T-helper 22 cell (primary cell): ENCODE measurements at places on chromosomes 6 and 20.

DNA sequence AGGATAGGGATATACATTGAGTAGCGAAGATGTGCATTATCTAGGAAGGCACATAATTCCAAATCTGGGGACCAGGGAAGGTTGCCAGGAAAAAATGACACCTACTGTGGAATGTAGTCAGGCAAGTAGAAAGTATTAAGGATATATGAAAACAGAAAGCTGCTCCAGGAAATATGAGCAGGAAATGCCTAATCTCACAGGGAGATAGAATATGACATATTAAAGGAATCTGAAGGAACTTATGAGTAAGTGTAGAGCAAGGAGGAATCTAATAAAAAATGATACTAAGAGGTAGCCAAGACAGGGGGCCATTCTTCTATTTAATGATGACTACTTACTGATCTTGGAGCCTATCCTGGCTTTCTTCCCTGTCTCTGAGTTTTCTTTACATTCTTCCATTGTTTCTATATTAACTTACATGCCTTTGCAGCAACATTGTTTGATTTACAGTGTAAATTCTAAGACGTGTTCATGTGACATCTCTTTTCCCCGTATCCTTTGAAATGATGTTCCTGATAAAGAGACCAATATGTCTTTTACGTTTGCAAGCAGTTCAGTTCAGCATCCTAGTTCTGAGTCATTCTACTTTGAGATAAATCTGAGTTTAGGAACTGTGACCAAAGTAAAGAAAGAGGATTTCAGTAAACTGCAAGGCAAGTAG is 58.6 kb downstream of the TINAG start:
- no peak for DNase-seq

GRCh38 chr6:36961441-36962435 is 7.2 kb downstream of the PI16 start:
- no peak for DNase-seq

DNA sequence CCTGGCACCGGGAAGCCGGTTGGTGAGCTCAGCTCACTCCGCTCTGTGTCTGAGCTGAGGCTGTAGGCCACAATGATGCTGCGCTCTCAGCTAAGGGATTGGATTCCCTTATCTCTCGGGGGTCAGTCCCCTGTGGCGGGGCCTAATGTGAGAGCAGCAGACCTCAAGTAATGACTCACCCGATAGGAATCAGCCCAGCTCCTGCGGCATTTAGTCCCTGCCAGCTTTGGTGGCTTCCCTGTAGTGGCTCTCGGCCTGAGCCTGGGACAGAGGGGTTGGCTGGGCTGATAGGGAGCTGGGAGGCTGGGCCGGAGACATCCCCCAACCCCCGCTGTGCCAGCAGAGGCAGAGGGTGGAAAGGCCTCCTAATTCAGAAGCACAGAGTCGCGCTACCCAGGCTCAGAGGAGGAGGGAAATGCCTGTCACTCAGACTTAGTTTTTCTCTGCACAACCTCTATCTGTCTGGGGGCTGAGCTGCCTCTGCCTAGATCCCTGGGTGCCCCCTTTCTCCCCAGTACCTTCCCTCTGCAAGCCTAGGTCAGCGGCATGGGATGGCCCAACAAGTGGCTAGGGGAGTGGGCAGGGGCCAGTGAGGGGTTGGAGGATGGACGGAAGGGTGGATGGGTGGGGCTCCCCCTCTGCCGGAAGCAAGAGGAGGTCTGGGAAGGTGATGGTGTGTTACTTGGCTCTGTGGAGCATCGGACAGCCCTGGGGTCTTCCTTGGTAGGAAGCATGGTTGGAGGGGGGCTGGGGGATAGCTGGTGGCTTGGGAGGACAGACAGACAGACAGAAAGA is 92.2 kb downstream of the CDH22 start:
- DNase-seq, result no peak

DNA sequence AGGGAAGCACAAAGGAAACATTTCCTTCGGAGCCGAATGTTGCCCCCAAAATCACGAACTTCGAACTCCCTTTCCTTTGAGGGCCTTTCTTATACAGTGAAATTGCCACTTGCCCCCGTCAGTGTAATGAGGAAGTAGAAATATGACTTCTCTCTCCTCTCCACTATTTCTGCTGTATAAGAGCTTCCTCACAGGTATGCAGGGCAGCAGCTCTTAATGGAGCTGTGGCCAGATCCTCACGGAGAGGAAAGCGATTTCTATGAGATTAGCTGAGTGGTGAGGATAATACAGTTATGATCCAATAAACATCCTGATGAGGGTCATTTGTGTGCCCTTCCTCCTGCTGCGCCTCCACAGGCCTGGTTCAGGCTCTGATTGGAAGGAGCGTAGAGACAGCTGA is 10.8 kb upstream of the CPNE5 start:
- DNase-seq, result no peak

- no peak for DNase-seq
Measured at GRCh38 chr6:106110164-106110826, 24.2 kb downstream of the PRDM1 start.

DNA sequence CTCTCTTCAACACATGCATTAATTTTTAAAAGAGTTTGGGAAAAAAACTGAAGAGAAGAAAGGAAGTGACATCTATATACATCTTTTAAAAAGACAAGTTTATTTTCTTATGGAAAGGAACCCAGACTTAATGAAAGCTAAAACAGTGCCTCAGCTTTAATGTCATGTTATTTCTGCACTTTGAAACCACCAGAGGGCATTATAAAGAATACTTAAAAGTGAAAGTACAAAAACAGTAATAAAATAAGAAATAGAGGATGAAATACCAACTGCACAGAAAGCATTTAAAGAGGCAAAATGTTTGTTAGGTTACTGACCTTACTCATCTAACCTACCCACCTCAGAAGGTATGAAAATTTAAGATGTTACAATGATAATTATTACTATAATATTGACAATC is 98.8 kb downstream of the HUS1B start:
- no peak for DNase-seq

GRCh38 chr6:53119772-53120409 is 28.8 kb downstream of the GCM1 start:
- no peak for DNase-seq

DNA sequence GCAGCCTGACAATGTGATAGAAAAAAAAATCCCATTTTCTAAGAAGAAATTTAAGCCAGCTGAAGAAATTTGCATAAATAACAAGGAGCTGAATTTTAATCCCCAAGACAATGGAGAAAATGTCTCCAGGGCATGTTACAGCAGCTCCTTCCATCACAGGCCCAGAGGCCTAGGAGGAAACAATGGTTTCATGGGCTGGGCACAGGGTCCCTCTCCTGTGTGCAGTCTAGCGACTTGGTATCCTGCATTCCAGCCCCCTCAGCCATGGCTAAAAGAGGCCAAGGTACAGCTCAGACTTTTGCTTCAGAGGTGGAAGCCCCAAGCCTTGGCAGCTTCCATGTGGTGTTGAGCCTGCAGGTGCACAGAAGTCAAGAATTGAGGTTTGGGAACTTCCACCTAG is 73.1 kb downstream of the C6orf118 start:
- DNase-seq, result no peak

GRCh38 chr6:13868236-13868635 is 53.9 kb upstream of the MCUR1 start:
- no peak for DNase-seq

- no peak for DNase-seq
Measured at GRCh38 chr6:75280131-75280855, 4.3 kb downstream of the TMEM30A start.

DNA sequence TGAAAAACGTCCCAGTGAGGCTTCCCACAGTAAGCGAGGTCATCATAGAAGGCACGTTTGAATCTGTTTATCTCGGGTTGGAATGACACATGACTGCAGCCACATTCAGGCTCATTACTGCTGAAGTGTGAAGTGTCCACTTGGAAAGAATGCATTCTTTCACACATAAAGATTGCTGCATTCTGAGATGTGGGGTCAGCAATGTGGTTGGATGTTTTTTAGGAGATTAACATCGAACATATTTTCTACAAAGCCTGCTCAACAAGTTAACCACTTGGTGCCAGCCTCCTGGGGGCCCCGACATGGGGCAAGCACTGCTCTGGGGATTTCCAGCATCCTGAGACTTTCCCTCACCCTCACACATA is 79.9 kb downstream of the BMP6 start:
- DNase-seq, result no peak

GRCh38 chr6:72616406-72617015 is 5.4 kb upstream of the KCNQ5 start:
- DNase-seq, result no peak

- no peak for DNase-seq
Measured at GRCh38 chr6:157620944-157621343, 202.1 kb upstream of the SNX9 start.

GRCh38 chr6:46969206-46969605 is 47.5 kb upstream of the ADGRF5 start:
- DNase-seq, result no peak

GRCh38 chr6:160531826-160532225 is 132.2 kb downstream of the LPA start:
- DNase-seq, result no peak

- no peak for DNase-seq
Measured at GRCh38 chr20:59662856-59663512, 58.6 kb downstream of the PHACTR3 start.
